ENCODE measurements at places on chromosomes 6 and 20.

GRCh38 chr6:474453-475185 is 83.1 kb downstream of the IRF4 start:
- DNase-seq: peak; percentile 85

DNA sequence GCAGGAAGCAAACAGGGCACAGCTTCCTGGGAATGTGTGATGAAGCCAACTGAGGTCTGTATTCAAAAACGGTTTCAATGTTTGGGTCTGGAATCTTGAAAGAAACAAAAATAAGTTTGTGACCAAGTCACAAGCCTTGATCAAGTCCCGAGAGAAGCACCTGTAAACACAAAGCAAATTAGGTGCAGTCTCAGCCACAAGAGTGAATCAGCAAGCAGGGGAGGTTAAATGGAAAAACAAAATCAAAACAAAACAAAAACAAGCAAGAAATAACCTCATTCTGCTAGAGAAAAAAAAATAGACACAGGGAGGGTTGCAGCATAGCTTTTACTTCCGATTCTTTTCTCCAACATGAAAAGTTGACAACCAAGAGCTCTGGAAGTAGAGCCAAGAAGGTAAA is 201.7 kb downstream of the CLIC5 start:
- DNase-seq: no peak

DNA sequence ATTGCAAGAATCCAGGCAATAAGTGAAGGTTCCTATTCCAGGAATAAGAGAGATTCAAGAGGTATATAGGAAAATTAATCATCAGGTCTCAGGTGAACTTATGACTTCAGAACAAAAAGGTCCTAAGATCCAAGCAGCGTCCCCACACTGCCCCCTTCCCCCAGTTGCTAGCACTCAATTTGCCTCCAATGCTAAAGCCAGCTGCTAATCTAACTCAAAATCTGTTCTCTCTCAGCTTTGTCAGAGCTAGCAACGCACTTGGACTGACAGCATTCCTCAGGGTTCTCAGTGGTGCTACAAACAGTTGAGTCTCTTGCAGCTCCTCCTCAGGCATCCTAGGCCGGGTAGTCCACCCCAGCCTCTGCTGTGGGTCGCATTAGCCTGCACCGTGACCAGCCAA is 148.3 kb downstream of the RFX6 start:
- DNase-seq: no peak

DNA sequence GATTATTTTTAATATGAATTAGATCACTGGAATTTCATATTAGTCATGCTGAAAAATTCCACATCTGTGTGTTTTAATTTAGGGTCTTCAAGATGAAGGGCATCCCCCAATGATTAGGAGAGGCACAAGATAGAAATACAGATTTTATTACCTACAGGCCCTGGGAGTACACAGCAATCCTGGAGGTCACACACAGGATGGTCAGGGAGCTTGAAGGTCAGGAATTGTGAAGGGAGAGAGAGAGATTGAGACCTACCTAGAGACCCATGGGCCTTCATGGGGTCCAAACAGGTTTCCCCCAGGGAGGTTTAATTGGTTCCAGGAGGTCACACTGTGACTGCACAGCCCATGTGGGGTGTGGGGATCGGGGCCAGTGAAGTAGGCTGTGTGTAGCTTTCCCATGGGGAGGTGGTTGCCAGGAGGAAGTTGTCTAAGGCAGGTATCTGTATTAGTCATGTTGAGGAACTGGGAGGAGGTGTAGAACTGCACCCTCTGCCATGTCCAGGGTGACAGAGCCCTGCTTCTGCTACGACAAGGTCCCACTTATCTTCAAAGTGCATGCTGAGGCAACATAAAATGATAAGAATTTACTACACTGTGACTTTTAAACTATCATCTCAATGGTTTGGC is 18.3 kb downstream of the SNX9 start:
- DNase-seq: peak; percentile 44

DNA sequence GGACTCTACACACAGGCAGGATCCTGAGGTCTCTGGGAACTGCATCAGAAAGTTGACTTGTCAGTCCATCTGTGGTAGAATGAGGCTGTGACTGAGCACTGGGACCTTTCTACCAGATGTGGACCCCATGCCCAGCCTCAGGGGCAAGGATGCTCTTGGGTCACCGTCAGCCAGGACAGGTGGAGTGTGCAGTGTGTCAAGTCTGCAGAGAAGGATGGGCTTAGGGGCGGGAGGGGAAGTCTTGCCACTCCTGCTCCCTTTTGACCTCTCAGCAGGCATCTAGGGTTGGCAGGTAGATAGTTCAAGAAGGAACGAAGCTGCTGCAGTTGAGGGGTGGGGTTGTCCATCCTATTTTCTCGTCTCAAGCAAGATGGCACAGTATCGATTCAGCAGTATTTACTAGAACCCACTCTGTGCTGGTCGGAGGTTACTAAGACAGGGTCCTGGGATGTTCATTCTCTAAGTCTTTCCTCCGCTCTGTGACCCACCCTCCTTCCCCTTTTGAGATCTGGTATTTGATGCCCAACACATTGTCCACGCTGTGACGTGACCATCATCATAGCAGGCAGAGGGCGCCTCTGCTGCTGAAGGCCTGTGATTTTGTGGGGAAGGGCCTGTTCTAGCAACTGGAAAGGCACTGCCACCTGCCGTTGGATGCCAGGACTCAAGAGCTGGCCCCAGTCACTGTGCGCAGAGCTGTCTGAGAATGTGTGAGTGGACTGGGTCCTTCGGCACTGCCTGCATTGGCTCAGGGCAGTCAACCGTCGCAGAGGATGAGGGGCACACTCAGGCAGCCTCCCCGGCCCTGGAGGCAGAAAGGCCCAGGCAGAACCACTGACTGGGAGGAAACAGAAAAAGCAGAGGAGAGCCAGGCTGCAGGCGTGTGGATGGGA is 23.2 kb downstream of the RBCK1 start:
- DNase-seq: peak; percentile 27

- DNase-seq: no peak
These were observed 11.7 kb downstream of the SFT2D1 start for GRCh38 chr6:166330612-166331011.

- no peak for DNase-seq
These were observed 22.3 kb downstream of the CAPN11 start for GRCh38 chr6:44180886-44181285.

DNA sequence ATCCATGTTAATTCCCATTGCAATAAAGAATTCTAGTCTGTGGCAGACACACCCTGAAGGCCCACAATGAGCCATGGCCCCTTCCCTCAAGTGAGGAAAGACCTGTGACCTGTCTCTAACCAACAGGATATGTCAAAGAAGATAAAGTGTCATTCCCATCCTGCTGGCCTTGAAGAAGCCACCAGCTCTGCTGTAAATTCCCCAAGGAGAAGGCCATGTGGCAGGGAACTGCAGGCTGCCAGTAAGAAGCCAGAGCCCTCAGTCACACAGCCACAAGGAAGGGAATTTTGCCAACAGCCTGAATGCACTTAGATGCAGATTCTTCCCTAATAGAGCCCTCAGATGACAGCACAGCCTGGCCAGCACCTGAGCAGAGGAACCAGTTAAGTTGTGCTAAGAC is 24.8 kb downstream of the VIP start:
- no peak for DNase-seq

GRCh38 chr6:33292996-33293682 is 3.7 kb downstream of the PFDN6 start:
- no peak for DNase-seq

GRCh38 chr20:61053889-61054288 is 198.2 kb upstream of the CDH4 start:
- no peak for DNase-seq

DNA sequence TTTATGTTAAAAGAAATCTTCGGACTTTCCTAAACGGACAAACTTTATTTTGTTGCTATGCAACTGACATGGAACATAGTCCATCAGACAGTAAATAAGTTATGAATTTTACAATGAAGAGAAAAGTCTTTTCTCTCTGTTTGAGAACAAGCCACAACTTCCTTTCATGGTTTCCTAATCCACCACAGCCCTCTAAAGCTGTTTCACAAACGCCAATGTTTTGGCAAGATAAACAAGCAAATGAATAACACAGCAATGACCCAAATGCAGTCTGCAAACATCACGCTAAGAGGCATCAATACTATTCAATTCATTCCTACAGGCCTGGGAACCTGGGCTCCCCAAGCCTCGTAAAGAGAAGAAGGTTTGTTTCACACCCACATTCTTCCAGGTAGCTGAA is 60.4 kb downstream of the HAO1 start:
- DNase-seq: no peak

GRCh38 chr6:44855562-44856411 is 468.3 kb downstream of the CDC5L start:
- DNase-seq: no peak
